ENCODE measurements at places on chromosomes 2 and 18.
A peak's percentile ranks its signal among the peaks of the same experiment; 100 is the strongest.

DNA sequence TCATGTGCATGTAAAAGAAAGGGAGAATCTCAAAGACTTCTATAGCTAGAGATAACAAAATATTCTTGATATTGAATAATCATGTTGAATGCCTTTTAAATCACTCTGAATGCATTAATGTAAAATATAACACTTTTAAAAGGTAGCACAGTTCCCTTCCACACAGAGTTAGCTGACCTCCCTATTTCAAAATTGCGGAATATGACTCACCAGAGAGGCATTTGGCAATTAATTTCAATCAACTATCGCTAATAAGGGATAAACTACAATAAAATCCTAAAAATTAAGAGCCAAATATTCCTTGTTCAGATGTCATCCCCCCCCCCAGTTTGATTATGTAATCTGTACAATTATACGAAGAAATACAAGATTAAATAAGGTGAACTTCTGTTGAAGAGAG is 29.3 kb downstream of the ZC3H15 start:
- no peak for DNase-seq

GRCh38 chr18:6414723-6415417 is at the start of gene L3MBTL4:
L3MBTL4 (minus strand) TSS chr18:6414911; CDS start chr18:6311625, 103,286 bp downstream.
- peak; percentile 21 for DNase-seq

GRCh38 chr18:57855551-57855950 is 52.4 kb upstream of the ATP8B1 start:
- DNase-seq: no peak

DNA sequence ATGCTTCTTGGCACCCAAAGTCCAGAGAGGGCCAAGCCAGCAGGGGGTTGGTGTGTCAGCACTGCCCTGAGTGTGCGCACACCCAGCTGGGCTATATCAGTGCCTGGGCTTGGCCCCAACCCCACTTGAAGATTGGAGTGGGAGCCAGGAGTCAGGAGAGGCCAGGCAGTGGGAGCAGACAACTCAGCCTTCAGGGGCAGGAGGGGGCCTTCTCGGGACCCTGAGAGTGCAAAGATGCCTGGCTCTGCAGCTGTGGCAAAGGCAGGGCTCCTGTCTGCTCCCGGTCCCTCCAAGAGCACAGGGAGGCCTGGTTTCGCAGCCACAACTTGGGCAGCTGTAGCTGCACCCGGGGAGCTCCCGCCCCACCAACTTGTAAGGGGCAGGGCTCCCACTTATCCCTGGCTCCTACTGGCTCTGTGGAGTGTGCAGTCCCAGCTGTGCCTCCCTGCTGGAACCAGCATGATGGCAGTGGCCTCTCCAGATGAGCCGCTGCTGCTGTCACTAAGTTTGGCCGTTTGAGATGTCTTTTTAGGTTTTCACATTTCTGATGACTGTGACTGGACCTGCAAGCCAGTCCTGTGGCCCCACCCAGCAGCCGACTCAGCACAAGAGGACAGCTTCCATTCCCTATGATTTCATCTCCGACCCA is 148.8 kb upstream of the HS6ST1 start:
- DNase-seq: no peak

- no peak for DNase-seq
Measured at GRCh38 chr2:110727923-110728322, 4.5 kb upstream of the ACOXL start.

DNA sequence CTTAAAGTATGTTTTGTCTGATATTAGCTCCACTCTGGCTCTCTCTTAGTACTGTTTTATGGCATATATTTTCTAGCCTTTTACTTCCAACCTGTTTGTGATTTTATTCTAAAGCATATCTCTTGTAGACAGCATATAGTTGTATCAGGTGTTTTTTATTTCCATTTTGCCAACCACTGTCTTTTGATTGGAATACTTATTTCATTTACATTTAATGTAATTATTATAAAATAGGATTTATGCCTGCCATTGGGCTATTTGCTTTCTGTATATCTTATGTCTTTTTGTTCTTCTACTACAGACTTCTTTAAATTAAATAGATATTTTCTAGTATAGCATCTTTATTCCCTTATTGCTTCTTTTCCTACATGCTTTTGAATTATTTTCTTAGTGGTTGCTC is 67.3 kb downstream of the LRRC30 start:
- DNase-seq: no peak

GRCh38 chr2:71927757-71928715 is 219.6 kb downstream of the CYP26B1 start:
- DNase-seq: no peak

DNA sequence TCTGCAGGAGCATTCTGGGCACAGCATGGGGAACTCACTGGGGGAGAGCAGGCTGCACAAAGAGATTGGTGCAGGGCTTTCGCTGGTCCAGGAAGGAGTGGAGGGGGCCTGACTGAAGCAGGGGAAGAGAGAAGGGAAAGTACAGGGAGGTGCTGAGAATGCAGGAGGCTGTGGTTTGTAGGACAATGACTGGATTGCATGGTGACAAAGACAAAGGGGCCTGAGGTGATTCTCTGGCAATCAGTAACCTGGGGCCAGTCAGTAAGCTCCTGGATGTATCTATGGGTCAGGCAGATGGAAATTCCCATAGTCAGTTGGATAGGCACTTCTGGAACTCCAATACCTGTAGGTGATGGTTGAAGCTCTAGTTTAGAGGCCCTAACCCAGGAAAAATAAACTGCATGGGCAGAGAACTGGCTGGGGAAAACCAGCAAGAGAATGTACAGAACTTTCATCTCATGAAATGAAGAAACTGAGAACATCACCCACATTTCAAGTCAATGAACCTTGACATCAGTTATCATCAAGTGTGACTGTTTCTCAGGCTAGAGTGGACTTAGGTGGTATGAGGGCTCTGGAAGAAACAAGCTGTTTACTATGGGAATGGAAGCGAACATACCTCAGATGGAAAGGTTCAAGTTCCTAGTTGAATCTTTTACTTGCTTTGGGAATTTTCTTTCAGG is 193.2 kb downstream of the TPGS2 start:
- DNase-seq: no peak

DNA sequence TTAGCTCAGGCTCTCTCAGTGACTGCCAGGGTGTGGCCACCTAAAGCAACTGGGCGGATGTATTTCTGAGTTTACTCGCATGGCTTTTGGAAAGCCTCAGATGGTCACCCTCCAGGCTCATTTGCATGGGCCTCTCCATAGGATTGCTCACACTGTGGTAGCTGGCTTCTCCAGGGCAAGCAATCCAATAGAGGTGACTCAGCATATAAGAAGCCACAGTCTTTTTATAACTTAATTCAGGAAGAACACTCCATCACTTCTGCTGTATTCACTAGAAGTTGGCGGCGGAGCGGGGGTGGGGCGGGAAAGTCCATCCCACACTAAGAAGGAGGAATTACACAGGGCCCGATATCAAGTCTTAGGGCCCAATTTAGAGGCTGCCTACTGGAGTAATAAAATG is 3.6 kb upstream of the DOK6 start:
- DNase-seq: no peak

- no peak for DNase-seq
Measured at GRCh38 chr2:62305421-62306176, 109.7 kb downstream of the B3GNT2 start.

DNA sequence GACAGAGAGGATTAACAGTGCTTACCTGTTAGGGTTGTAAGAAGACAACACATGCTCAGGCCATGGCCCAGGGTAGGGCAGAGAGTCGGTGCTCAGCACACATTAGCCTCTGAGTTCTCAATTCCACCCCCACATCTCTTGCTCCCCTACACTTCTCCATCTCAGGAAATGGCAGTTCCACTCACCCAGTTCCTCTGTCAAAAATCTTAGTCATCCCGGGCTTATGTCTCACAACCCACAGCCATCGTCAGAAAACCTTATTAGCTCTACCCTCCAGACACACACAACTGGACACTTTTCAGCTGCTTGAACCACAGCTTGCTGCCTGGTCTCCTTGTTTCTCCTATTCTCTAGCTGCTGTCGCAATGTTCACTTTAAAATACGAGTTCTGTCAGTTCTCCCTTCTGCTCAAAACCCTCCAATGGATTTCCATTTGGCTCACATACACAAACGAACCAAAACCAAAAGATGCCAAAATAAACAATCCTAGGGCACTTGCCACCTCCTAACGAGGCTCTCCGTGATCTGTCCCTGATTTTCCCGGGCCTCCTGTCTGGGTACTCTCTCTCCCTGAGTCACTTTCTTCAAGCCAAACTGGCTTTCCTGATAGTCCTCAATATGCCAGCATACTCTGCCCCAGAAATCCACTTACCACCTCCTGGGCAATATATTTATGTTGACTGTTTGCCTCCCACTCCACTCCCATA is 89.7 kb downstream of the KCTD1 start:
- DNase-seq: peak; percentile 73

DNA sequence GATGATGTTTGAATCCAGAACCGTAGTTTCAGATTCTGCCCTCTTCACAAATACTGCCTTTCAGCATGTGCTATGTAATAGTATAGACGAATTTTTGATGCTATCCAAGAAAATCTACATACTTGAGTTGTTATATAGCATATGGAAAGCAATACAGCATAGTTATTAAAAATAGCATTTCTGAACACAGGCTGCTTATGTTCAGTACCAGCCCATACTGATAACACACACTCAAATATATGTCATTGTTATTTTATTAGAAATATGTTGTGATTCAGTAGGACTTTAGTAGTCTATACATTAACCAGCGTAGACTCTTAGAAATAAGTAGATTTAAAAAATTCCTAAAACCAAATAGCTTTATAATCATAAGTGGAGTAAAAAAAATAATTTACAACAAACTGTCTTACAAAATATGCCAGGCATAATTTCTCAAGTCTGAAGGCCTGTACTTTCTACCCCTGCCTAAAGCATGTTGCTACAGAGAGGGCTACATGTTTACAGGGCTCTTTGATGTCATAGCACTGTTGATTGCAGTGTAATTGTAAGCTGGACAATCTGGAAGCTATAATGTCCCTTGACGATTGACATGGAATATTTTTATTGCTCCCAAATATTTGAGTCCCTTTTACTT is 86.3 kb downstream of the ASXL3 start:
- no peak for DNase-seq

GRCh38 chr18:12597760-12598159 is 60.1 kb downstream of the SPIRE1 start:
- peak; percentile 83 for DNase-seq

- DNase-seq: no peak
Measured at GRCh38 chr2:20919297-20919800, 96.4 kb upstream of the LDAH start.

DNA sequence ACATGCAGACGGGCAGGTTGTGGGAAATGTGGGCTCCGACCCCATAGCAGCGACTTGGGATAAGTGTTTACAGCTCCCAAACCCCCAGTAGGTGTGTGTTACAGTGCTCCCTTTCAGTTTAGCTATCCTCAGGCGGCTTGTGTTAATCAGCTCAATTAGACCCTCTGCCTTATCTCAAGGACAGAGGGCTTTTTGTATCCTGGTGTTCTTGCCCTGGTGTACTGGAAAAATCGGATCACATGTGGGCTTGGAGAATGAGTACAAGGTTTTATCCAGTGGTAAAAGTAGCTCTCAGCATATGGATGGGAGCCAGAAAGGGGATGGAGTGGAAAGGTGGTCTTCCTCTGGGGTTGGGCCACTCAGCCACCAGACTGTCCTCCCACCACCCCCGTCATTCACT is 264.7 kb upstream of the SYT4 start:
- DNase-seq: no peak

DNA sequence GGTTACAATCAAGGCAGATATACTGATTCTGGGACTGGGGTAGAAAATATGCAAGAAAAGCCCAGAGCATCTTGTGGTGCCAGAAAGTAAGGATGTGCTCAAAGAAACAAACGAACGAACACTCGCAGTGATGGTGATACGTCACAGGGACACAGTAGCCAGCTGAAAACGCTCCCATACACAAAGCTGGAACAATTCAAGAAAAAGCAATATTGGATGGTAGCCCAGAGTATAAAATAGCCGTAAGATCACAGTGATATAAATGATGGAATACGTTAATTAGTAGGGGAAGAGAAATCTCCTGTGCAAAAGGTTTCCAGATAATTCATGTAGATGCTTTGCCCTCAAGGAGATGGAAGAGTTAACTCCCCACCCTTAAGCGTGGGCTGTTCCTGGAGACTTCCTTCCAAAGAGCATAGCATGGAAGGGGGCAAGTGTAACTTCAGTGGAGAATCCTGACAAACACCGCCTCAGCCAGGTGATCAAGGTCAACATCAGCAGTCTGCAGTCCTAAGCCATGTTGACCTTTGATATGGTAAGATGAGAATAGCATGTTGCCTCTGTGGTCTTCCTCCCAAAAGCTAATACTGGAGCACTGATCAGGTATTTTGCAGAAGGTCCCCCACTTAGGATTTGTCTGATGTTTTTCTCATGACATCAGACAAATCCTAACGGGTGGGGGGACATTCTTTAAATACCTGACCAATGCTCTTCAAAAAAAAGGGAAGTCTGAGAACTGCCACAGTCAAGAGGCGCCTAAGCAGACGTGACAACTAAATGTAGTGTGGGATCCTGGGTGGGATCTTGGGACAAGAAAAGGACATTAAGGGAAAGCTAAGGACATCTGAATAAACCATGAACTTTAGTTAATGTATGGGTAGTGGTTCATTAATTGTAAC is 99.0 kb downstream of the NCK2 start:
- no peak for DNase-seq

DNA sequence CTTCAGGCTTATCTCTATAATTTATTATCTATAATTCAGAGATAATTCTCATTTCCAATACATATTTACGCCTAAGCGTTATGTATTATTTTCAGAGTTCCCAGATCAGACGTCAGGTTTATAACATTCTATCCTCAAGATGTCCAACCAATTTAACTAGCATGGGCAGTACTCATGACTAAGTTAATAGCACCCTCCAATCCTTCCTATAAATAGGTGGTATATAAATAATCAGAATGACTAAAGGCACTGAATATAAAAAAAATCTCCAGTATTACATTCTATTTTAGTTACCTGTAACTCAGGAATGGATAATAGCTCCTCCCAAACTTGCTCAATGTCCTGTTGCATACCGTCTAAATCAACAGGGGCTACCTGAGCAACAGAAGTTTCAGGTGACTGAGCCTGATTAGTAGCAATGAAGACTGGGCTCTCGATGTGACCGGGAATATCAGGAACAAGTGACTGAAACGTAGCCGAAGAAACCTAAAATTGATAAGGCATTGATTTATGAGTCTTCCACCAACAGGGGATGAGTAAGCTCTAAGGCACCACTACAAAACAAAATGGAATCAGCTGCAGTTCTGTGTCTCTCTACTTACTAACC is 19.6 kb downstream of the HNRNPA3 start:
- no peak for DNase-seq

DNA sequence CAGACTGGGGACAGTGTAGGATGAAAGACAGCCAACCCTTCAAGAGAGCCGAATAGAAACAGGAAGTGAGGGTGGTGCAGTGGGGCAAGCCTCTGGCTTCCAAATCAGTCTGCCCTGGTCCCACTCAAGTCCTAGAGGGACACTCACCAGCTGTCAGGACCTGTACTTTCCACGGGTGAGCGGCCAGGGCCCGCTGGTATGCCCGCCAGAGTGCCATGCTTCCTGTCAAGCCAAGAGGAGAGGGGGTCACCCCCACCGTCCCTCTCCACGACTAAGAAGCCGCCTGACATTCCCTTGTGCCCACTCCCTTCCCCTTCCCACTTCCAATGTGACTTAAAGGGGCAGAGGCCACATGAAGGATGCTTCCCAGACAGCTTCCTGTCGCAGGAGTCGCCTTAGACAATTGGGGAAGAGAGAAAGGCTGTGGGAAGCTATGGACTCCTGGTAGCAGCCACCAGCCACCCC is 564 bp downstream of the MPV17 start:
- DNase-seq: no peak

GRCh38 chr2:80893711-80894110 is 589.2 kb upstream of the LRRTM1 start:
- DNase-seq: no peak
